ENCODE measurements at places on chromosomes 2 and 18. TPM values are rescaled to one million over a fixed set of nuclear protein-coding genes. Genes with fewer than 3 reads are reported as not detected.

Gene FABP1
- total RNA-seq, result not detected

Gene SERPINB3
- not detected for total RNA-seq

Gene IL36G
- total RNA-seq, result not detected

Gene GRP
- not detected for total RNA-seq

Gene NCKAP5
- not detected for total RNA-seq

- H3K4me1 ChIP-seq, result peaks cover 9% of the 10 kb centered on the region
- H3K36me3 ChIP-seq, result no peaks in the 10 kb centered on the region
- no peak overlapping the region for H3K4me3 ChIP-seq
- DNase-seq, result no peak
- H3K27me3 ChIP-seq, result no peaks in the 10 kb centered on the region
Measured at GRCh38 chr2:15092691-15093090, 460.2 kb downstream of the LRATD1 start.

- no peak overlapping the region for H3K4me3 ChIP-seq
- DNase-seq, result no peak
- no peaks in the 10 kb centered on the region for H3K4me1 ChIP-seq
- H3K36me3 ChIP-seq, result no peaks in the 10 kb centered on the region
- H3K27ac ChIP-seq, result no peak overlapping the region
Measured at GRCh38 chr18:27227721-27228120, 42.6 kb upstream of the CHST9 start.

GRCh38 chr2:29987146-29987545 lies 65.8 kb upstream of the ALK start:
- no peaks in the 10 kb centered on the region for H3K4me1 ChIP-seq
- H3K27ac ChIP-seq, result no peak overlapping the region
- H3K27me3 ChIP-seq, result peaks cover under 1% of the 10 kb centered on the region
- no peaks in the 10 kb centered on the region for H3K36me3 ChIP-seq

- no peak for DNase-seq
- H3K4me1 ChIP-seq, result peaks cover 5% of the 10 kb centered on the region
- no peak overlapping the region for H3K27ac ChIP-seq
- peaks cover 4% of the 10 kb centered on the region for H3K27me3 ChIP-seq
Measured at GRCh38 chr2:188979187-188980114, 5.3 kb downstream of the COL3A1 start.

- no peak overlapping the region for H3K27ac ChIP-seq
- H3K36me3 ChIP-seq, result no peaks in the 10 kb centered on the region
- H3K4me1 ChIP-seq, result peaks cover 29% of the 10 kb centered on the region
- no peak for DNase-seq
- peaks cover 73% of the 10 kb centered on the region for H3K27me3 ChIP-seq
Measured at GRCh38 chr2:183034806-183035205, 3.5 kb downstream of the NCKAP1 start.

DNA sequence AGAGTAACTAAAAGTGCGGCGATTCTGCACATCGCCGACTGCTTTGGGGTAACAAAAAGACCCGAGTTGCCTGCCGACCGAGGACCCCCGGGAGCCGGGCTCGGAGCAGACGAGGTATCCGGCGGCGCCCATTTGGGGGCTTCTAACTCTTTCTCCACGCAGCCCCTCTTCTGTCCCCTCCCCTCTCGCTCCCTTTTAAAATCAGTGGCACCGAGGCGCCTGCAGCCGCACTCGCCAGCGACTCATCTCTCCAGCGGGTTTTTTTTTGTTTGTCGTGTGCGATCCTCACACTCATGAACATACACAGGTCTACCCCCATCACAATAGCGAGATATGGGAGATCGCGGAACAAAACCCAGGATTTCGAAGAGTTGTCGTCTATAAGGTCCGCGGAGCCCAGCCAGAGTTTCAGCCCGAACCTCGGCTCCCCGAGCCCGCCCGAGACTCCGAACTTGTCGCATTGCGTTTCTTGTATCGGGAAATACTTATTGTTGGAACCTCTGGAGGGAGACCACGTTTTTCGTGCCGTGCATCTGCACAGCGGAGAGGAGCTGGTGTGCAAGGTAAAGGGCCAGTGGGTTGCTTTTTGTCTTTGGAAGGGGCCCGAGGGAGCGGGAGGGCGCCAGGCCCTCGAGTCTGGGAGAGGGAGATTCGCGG lies 1.4 kb downstream of the TRIB2 start:
- H3K27ac ChIP-seq, result peak overlapping the region; percentile 86
- H3K4me1 ChIP-seq, result peaks cover 52% of the 10 kb centered on the region
- H3K27me3 ChIP-seq, result peaks cover 12% of the 10 kb centered on the region
- H3K36me3 ChIP-seq, result peaks cover 3% of the 10 kb centered on the region

DNA sequence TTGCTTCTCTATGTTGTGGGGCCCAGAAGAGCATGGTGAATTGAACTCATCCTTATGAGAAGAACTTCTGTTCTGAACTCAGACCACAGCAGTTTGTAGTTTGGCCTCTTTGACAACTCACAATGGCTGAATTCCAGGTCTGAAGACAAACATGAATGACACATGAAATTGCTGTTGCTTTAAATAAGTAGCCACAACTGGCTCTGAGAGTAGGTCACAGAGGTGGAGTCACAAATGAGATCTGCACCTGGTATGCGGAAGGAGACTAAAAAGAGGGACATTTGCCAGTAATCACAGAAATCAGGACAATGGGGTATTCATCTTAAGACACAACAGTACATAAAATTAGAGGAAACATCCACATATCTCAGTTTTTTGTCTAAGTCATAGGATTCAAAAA lies 290.3 kb upstream of the MMADHC start:
- H3K4me1 ChIP-seq, result no peaks in the 10 kb centered on the region
- no peaks in the 10 kb centered on the region for H3K27me3 ChIP-seq
- no peaks in the 10 kb centered on the region for H3K36me3 ChIP-seq
- no peak overlapping the region for H3K4me3 ChIP-seq
- H3K27ac ChIP-seq, result no peak overlapping the region
- DNase-seq, result no peak

DNA sequence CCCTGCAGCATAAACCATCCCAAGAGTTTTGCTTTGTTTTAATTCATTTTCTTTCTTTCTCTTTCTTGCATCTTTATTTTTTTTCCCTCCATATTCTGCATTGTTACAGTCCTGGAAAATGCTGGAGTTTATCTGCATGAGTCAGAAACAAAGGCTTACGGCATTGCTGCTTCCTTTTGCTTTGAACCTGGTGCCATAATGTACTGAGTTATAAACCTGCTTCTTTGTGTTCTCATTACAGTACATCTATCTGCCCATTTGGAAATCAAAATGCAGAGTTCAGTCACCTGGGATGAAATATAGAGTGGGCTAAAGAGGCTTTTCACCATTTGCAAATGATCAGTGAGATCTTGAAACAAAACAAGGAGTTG lies 1009.2 kb upstream of the FANCL start:
- H3K4me3 ChIP-seq, result no peak overlapping the region
- no peak for DNase-seq
- H3K4me1 ChIP-seq, result no peaks in the 10 kb centered on the region
- H3K27me3 ChIP-seq, result no peaks in the 10 kb centered on the region

DNA sequence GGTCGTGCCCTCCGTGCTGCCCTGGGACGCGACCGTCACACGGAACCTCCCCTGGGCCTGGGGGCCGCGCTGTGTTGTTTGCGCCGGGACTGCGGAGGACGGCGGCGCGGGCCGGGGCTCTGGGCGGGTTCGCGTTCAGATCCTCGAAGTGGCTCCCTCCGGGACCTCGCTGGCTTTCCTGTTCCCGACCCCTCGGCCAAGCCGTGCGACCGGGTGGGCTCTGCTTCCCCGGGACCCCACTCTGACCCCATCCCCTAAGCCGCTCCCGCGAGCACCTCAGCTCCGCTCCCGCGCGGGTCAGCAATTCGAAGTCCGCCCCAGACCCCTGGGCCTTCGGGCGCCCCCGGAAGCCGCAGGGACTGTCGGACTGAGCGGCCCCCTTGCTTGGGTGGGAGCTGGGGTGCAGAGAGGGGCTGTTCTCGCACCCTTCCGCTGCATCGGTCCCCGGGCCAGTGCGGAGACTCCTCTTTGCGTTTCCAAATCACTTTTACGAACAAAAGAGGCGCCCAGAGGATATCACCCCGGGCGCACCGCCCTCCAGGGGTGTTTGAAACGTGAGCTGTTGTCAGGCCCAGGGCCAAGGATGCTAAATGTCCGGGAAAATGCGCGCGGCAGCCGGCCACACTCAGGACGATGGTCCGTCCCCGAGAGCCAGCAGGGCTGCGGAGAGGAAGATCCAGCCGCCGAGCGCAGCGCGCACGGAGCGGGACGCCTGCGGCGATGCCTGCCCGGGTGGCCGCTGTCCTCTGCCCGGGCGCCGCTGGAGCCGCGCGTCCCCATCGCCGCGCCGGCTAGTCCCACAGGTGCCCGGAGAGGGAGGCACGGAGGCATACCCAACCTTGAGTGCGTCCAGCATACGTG lies 73.5 kb downstream of the ZCCHC2 start:
- no peak for DNase-seq
- H3K4me1 ChIP-seq, result peaks cover 17% of the 10 kb centered on the region
- H3K36me3 ChIP-seq, result no peaks in the 10 kb centered on the region
- H3K27ac ChIP-seq, result no peak overlapping the region

DNA sequence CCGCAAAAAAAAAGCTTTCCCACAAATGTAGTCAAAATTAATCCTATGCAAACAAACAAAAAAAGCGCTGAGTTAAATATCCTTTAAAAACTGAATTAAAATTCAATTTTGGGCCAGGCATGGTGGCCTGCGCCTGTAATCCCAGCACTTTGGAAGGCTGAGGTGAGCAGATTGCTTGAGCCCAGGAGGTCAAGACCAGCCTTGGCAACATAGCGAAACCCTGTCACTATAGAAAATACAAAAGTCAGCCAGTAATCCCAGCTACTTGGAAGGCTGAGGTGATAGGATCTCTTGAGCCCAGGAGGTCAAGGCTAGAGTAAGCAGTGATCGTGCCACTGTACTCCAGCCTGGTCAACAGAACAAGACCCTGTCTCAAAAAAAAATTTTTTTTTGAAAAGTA lies 8.8 kb upstream of the MARCHF7 start:
- no peak overlapping the region for H3K27ac ChIP-seq
- no peak overlapping the region for H3K4me3 ChIP-seq
- DNase-seq, result no peak

- no peak overlapping the region for H3K4me3 ChIP-seq
- no peak overlapping the region for H3K27ac ChIP-seq
- no peak for DNase-seq
- peaks cover 3% of the 10 kb centered on the region for H3K27me3 ChIP-seq
- H3K36me3 ChIP-seq, result no peaks in the 10 kb centered on the region
- H3K4me1 ChIP-seq, result no peaks in the 10 kb centered on the region
Measured at GRCh38 chr2:158935617-158936016, 32.8 kb upstream of the TANC1 start.

- peaks cover 6% of the 10 kb centered on the region for H3K36me3 ChIP-seq
- DNase-seq, result no peak
- no peak overlapping the region for H3K4me3 ChIP-seq
- H3K27ac ChIP-seq, result peak overlapping the region; percentile 78
Measured at GRCh38 chr2:20516646-20517341, 69.9 kb downstream of the RHOB start.

DNA sequence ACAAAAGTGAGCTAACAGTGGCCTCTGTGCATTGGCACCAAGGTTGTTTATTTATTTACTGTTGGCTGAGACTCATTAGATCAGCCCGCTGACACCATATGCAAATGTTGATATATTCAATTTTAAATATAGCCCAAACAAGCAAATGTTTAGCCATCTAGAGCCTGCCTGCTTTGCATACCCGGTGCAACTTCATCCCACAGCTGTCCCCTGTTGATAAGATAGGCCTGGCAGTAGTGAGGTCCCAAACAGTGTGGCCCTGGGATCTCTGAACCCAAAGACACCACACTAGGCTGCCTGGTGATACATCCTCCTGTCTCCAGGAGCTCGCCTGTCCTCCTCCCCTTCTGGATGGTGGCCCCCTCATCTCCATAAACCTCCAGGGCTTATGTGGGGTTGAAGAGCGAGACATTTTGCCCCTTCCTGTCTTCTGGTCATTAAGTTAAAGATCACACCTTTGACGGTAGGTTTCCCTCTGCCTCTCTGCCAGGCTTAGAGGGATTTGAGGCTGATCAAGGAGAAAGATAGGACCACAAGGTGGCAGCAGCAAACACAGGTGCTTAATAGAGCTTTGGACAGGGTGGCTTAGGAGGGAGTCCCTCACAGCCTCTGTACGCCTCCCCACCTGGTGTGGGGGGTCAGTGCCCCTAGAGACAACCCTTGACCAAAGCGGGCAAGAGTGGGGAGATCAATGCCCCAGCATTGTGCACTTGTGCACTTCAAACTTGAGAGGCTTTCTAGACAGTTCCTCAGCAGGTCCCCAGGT lies 23.7 kb upstream of the MYO5B start:
- H3K36me3 ChIP-seq, result no peaks in the 10 kb centered on the region
- no peak overlapping the region for H3K4me3 ChIP-seq
- DNase-seq, result peak; percentile 54

GRCh38 chr2:147660680-147661079 lies 184.1 kb upstream of the ACVR2A start:
- no peak overlapping the region for H3K4me3 ChIP-seq
- DNase-seq, result no peak
- H3K36me3 ChIP-seq, result no peaks in the 10 kb centered on the region
- no peak overlapping the region for H3K27ac ChIP-seq
- H3K4me1 ChIP-seq, result peaks cover 15% of the 10 kb centered on the region

DNA sequence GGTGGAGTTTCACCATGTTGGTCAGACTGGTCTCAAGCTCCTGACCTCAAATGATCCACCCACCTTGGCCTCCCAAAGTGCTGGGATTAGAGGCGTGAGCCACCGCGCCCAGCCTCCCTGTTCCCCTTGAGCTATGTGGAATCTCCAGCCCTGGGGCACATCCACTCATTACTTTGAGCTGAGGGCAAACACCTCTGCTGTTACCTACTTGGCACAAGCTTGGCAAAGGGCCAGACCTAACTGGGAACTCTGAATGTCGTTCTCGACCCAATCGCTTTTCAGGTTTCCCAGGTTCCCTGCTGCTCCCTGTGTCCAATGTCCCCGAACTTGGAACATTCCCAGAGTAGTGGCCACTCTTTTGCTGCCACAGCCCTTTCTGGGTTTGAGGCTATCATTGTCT lies 40.6 kb downstream of the CHST10 start:
- H3K36me3 ChIP-seq, result no peaks in the 10 kb centered on the region
- no peaks in the 10 kb centered on the region for H3K4me1 ChIP-seq
- no peak overlapping the region for H3K27ac ChIP-seq
- DNase-seq, result no peak
- no peak overlapping the region for H3K4me3 ChIP-seq
- H3K27me3 ChIP-seq, result peaks cover 22% of the 10 kb centered on the region

DNA sequence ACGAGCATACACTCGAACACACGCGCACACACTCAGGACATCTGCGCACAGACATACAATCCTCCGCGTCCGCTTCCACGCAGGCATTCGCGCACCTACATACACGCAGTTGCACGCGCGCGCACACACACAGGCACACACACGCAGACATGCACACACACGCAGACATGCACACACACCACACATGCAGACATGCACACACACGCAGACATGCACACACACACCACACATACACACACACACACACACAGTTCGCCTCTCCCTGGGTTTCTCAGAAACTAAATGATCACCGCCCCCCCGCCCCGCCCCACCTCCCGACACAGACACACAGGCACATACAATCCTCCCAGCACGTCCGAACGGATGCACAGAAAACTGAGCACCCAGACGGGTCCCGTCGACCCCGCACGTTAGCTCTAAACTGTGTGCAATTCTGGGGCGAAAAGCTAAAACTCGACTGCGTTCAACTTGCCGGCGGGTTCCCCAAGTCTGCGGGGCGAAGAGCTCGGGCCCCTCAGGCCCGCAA lies 1.0 kb downstream of the EPHA4 start:
- H3K4me1 ChIP-seq, result peaks cover 26% of the 10 kb centered on the region
- no peaks in the 10 kb centered on the region for H3K36me3 ChIP-seq
- H3K27ac ChIP-seq, result no peak overlapping the region
- H3K27me3 ChIP-seq, result peaks cover 73% of the 10 kb centered on the region
- H3K4me3 ChIP-seq, result peak overlapping the region; percentile 84

GRCh38 chr18:56927786-56928185 lies 219.1 kb upstream of the BOD1L2 start:
- peaks cover 6% of the 10 kb centered on the region for H3K4me1 ChIP-seq
- H3K27me3 ChIP-seq, result no peaks in the 10 kb centered on the region
- no peak for DNase-seq
- H3K27ac ChIP-seq, result no peak overlapping the region
